ENCODE measurements at places on chromosomes 7 and 10. TPM values are rescaled to one million over a fixed set of nuclear protein-coding genes. Genes with fewer than 3 reads are reported as not detected.

- DNase-seq = no peak
Observed at GRCh38 chr10:79468841-79469585, 23.6 kb upstream of the ZCCHC24 start.

DNA sequence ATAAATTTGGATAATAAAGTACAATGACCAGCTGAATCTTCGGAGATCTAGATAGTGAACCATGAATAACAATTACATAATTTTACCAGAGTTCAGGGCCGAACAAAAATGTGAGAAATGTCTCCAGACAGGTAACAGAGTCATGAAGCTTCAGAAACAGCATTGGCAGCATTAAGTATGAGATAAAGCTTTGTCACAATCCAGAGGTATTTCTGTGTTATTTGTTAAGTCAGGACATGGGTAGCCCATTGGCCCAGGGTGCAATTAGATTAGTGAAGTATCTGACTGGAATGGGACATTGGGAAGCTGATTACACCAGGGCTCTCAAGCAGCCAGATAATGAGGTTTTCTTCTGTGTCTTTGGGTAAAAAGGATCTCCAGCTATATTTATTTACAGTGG lies 184.2 kb upstream of the PPP1R3A start:
- no peak for DNase-seq

DNA sequence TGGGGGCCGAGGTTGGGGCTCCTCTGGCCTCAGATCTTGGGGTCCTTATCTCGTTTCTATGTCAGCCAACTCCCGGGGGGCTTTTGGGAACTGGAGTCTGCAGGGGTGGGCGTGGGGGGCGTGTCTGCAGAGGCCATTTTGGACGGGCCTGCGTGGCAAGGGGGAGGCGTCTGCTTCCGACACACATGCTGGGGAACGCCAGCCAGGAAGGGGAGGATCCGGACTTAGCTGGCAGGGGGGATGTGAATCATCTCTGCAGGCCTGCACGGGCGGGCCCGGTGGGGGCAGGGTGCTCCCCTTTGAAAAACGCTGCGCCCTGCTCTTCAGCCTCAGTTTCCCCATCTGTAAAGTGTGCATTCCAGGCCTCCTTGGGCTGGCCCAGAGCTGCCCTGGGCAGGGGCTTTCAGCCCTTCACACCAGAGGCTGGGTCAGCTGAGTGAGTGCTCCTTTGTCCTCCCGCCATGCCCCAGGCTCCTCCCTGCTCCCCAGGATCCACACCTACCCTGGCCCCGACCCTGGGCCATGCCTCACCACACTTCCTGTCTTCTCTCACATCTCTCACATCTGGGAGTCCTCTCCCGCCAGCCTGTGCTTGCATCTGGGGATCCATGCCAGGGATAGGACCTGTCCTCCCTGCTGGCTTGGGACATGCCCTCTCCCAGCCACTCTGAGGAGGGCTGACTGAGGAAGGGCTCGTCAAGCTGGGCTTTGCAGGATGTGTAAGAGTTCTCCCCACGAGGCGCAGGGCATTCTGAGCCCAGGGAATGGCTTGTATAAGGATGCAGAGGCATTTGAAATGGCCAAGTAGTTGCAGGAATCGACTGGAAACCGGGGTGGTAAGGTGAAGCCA lies 172.6 kb upstream of the TNRC18 start:
- DNase-seq = peak; percentile 89

DNA sequence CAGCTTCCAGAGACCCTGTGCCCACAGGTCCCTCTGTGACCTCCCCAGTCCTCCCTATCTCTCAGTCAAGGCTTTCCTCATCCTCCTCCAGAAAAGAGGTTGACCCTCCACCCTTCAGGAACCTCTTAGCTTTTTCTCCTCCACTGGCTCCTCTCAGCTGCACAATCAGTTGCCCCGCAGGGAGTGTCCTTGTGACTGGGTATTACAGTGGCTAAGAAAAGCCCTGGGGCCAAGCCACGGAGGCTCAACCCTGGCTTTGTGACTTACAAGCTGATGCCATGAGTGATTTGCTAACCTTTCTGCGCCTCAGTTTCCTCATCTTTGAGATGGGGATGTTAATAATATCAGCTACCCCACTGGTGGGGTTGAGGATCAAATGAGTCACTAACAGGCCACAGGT lies 66.4 kb upstream of the ZMIZ1 start:
- no peak for DNase-seq

DNA sequence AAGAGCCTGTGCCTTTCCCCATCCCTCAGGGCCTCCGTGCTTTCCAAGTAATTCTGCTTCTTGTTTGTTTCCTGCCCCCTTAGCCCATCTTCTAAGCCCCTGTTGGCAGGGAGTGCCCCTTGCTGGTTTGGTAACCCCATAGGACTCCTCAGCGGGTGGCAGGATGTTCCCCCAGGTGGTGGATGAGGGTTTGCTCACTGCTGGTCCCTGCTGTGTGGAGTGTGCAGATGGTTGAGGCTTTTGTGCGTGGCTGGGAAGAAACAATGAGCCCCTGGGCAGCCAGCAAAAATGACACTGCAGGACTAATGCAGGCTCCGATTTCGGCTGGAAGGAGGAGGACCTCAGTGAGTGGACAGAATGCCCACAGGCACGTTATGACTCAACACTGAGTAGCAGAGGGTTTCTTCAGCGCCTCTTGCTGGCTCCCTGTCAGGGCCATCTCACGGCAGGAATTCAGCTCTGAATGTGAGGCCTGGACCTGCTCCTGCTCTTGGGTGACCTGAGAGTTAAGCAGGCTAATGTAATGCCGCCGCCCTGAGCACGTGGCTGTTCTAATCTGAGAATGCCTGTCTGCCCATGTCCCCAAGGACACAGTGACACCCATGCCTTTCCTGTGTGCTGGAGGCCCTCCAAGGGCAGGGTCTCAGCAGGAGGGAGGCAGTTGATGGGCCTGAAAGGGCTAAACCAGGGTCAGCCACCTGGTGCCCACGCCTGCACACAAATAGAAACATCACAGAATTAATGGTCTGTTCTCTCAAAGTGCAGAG lies 16.6 kb downstream of the BAG3 start:
- peak; percentile 94 for DNase-seq

Gene RPS24
- 1,273 TPM for total RNA-seq

DNA sequence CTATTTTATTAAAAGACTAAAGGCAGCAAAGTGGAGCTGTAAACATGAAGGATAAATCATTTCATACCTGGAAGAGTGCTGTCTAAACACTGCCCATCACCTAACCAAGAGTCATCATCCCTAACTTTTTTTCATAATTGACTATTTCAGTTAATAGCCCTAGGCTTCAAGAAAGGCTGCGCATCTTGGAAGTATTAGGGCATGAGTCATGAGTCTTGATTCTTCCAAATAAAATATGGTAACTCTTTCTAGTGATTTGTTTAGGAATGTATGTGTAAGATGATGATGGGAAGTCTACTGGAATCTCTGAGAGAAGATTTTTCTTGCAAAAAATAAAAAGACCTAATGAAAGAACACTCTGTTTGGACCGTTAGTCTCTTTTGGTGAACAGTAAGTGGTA lies 207.7 kb upstream of the AHR start:
- DNase-seq = no peak

- no peak for DNase-seq
Observed at GRCh38 chr7:88203401-88203800, 16.4 kb downstream of the SRI start.

GRCh38 chr10:112794201-112794600 lies 155.8 kb upstream of the TCF7L2 start:
- DNase-seq = no peak

GRCh38 chr10:66777665-66778064 lies 148.2 kb upstream of the LRRTM3 start:
- DNase-seq = no peak

Gene MMP21
- not detected for total RNA-seq

Gene SLC13A1
- total RNA-seq = not detected

Gene NAMPT
- total RNA-seq = 152 TPM

GRCh38 chr10:79335094-79335469 lies 12.2 kb upstream of the PPIF start:
- peak; percentile 50 for DNase-seq
